ENCODE measurements at places on chromosomes 1 and 21. TPM values are rescaled to one million over a fixed set of nuclear protein-coding genes. Genes with fewer than 3 reads are reported as not detected.
A peak's percentile ranks its signal among the peaks of the same experiment; 100 is the strongest.

GRCh38 chr1:172928412-172928811 lies 122.3 kb downstream of the TNFSF18 start:
- no peak for DNase-seq

DNA sequence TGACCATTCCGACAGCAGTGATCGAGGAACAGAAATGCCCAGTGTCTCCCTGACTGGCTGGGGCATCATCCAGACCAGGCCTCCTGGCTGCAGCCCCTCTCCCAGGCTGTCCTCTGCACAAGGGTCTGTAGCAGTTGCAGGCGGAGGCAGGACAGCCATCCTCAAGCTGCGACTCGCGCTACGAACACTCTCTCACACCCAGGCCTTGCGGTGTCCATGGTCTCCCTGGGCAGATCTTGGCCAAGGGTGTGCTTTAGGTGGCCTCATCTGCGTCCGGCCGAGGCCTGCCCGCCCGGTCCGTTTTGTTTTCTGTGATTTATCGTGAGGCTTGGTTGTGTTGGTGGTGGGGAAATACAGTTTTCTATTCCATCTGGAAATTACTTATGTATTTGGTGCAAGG lies 15.7 kb downstream of the FTCD start:
- no peak for DNase-seq

DNA sequence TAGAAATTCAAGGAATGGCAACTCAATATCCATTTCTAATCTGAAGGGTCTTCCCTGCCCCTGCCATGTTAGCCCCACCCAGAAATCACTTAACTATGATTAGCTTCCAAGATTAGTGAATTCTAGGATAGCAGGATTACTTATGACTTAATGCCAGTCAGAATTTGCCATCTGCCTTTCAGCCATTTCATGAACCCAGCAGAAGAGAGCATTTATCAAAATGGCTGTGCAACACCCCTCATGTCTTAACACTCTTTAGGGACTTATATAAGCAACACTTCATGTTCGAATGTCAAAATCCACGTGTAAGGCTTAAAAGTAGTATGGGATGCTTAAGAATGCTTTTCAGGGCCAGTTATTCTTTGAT lies 288.5 kb downstream of the NFIA start:
- no peak for DNase-seq

GRCh38 chr1:116179964-116180363 lies 68.8 kb downstream of the MAB21L3 start:
- no peak for DNase-seq

DNA sequence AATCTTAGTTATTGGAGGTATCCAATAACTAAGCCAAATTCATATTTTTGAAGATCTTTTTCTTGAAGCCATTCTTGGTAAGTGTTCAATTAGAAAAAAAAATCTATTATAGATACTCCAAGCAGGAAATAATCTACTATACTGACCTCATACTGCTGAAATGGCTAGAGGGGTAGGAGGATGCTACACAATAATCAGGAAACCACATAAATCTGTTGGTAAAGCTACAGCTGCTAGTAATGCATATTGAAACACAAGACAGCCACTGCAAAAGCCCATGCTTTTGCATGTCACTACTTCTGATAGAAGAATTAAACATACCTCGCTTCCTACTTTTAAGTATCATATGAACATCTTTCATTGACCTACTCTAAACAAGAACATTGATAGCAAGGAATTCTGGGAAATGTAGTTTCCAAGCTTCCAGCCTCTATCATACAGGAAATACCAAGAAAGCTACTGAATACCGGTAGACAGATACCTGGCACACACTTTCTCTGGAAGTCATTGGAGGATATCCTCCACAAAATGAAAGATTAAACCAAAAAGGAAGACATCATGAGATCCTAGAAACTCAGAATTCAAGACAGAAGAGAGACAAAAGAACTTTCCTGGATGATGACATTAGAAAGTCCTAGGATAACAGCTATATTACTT lies 103.0 kb upstream of the VAV3 start:
- DNase-seq = no peak

GRCh38 chr1:101363891-101364318 lies 127.1 kb downstream of the S1PR1 start:
- DNase-seq = no peak

DNA sequence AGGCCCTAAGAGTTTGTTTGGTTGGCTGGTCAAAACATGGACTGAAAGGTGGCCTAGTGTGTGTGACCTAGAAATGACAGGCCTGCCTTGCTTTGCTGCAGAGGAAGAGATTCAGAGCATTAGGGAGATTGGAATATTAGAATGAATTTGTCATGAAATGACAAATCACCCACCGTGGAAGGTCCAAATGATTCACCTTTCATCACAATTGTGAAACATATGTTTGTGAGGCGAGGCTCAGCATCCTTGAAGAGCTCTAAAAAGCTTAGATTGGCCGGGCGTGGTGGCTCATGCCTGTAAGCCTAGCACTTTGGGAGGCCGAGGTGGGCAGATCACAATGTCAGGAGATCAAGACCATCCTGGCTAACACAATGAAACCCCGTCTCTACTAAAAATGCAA lies 5.5 kb downstream of the LCE1B start:
- no peak for DNase-seq

- DNase-seq = no peak
Observed at GRCh38 chr1:72365693-72366092, 83.4 kb upstream of the NEGR1 start.

DNA sequence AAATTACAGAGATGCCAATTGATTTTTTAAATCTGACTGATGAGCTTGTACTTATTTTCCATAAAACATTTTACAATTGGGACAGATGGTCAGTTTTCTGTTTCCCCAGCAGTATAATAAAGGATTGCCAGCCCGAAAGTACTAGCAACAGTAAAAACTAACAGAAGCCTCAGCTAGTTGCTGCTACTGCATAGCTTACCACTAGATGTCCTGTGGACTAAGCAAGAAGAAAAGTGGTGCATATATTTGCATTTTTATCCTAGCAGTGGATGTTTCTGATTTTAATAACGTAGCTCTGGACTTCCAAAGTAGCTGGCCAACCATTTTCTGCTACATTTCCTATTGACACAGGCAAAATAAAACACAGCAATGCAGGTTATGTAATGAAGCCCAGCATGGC lies 241.5 kb downstream of the BARHL2 start:
- DNase-seq = no peak

- DNase-seq = no peak
Observed at GRCh38 chr1:163701783-163702374, 380.1 kb downstream of the NUF2 start.

DNA sequence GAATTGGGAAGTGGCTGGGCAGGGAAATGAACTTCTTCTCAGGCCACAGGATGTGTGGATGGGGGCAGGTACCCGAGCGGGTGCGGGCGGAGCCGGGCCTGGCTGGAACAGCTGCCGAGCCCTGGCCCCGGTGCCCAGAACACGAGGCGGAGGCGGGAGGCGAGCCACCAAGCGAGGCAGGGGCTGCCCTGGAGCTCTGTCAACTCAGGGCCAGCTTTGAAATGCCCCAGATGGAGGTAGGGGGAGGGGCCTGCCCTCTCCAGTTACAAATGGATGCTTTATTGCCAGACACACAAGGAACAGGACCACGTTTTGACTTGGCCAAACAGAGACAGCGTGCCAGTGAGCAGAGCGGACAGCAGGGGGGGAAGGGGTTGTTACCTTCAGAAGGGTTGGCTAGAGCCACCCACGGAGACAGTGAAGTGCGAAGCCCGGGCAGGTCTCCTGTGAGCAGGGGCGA lies 240.4 kb downstream of the SDCCAG8 start:
- DNase-seq = peak; percentile 33

DNA sequence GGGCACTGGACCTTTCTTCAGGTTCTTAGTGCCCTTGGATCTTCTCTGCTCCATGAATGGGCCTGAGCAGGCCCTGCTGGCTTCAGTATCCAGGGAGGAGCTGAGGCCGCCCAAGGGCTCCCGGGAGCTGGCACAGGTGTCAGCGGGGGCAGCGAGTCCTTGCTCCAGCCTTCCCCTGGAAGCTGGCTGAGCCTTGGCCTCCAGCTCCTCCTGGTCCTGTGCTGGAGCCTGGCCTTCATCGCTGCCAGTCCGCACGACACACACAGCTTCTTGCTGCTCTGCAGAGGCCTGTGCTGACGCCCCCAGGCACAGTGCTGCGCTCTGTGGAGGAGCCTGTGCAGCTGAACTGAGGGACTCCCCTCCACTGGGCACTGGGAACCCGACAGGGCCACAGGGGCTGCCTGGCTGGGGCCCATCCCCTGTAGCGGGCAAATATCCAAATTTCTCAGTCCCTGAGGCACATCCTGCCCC lies 1.7 kb downstream of the SPOCD1 start:
- no peak for DNase-seq

DNA sequence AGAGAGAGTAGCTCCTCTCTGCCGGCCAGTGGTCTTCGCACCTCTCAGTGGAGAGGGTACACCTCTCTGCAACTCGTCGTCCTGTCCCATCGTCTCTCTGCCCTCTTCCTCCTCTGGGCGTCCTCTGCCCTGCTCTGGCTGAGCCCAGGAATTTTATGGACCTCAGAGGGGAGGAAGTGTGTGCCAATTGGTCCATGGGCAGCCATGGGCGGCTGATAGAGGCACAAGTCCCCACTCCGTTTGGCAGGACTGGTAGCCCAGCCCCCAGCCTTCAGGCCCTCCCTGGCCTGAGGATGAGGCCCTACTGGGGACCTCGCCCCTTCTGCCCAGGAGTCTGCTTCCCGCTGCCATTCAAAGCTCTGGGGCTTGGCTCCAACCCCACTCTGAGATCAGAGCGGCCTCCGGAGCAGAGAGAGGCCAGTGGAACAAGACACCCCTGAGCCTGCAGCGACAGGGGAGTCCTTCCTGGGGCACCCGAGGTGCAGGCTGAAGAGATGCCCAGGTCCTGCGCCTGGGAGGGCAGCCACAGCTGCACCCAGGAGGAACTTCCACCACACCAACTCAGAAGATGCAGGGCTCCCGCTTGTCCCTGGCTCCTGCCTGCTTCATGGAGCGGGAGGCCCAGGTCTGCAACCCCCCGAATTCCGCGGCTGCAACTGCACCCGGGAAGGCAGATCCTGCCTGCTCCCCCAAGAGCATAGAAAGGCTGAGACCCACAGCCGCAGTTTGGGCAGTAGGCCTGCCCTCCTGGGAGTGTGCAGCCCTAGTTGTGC lies 659.9 kb downstream of the KCNT2 start:
- no peak for DNase-seq

- DNase-seq = no peak
Observed at GRCh38 chr1:107788206-107789202, 176.5 kb downstream of the VAV3 start.

- no peak for DNase-seq
Observed at GRCh38 chr1:209168204-209168603, 415.3 kb upstream of the CAMK1G start.

- DNase-seq = no peak
Observed at GRCh38 chr1:4848431-4848830, 194.0 kb downstream of the AJAP1 start.

GRCh38 chr1:34057347-34058130 lies 107.5 kb downstream of the CSMD2 start:
- peak; percentile 23 for DNase-seq

- DNase-seq = no peak
Observed at GRCh38 chr1:30413111-30413440, 310.3 kb downstream of the MATN1 start.

- DNase-seq = no peak
Observed at GRCh38 chr1:9093581-9093980, 24.1 kb upstream of the SLC2A5 start.

DNA sequence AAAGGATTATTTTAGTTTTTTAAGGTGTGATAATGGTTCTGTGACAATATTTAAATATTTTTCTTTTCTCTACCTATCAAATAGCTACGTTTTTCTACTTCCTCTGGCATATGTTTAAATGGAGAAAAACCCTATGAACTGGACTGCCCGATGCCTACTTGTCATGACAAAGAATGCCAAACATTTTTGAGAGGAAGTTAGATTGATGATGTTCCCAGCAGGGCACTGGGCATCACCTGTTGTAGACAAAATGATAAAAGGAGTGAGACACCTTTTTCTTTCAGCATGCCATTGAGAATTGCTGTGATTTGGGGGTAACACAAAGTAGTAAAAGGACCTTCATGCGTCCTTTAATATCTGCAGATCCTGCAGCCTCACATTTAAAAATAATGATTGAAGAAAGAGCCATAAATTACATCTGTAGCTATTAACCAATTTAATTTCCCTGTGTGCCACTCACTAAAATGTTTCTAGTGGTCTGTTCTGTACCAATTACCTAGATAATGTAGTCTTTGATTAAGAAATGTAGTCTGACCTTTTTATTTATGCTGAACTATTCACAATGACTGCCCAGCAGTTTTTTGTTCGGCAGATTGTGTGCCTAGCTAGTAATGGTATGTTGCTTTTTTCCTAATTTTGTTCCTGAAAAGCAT lies 47.6 kb downstream of the RPL5 start:
- no peak for DNase-seq

Gene KRTAP21-3
- not detected for total RNA-seq

Gene SLC9A1
- total RNA-seq = 170 TPM

Gene SIM2
- 0.14 TPM for total RNA-seq

Gene S100A11
- 308 TPM for total RNA-seq

Gene SMCP
- total RNA-seq = not detected

Gene SWT1
- 5.6 TPM for total RNA-seq

All from mucosa of gallbladder (tissue), 1 donor.